ENCODE measurements at places on chromosomes 3 and 15.

GRCh38 chr3:193593668-193594030 lies 641 bp downstream of the OPA1 start:
- no peak for DNase-seq

- no peak for DNase-seq
Measured at GRCh38 chr15:100759698-100760356, 119.8 kb upstream of the ALDH1A3 start.

- peak; percentile 60 for DNase-seq
Measured at GRCh38 chr15:90058308-90058707, 44.0 kb downstream of the IDH2 start.

DNA sequence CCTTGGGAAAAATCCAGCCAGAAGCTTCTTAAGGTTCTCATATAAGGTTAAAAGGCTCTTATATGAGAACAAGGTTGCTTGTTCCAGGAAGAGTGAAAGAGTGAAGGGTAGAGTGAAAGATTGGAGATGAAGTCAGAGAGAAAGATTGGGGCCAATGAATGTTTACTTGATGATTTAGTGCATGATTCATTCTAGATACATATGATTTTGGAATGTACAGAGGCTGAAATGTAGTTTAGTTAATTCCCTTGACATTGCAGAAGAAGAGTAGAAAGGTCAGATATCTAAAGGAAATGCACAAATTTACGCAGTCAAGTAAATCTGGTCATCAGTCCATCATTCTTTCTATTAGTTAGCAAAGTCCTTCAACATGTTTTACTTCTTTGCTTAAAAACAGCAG lies 619.8 kb upstream of the ZNF717 start:
- DNase-seq, result no peak

DNA sequence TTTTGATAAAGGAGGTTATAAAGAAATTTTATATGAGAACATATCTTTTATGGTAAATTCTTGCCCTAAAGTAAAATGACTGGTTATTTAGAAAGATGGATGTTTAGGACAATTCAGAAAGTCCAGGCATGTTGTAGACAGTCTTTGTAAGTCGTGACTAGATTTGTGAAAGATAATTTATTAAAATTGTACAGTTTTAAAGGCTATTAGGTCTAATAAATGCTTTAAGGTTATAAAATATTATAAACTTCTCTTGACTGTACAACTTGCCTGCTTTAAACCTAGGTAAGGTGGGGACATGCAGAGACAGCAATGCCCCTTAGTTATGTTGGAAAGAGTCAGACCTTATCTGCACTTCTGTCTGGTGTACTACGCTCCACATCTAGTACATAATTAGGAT lies 933.5 kb downstream of the SI start:
- no peak for DNase-seq

- DNase-seq, result peak; percentile 82
Measured at GRCh38 chr3:47163169-47164006, 525 bp downstream of the SETD2 start.

DNA sequence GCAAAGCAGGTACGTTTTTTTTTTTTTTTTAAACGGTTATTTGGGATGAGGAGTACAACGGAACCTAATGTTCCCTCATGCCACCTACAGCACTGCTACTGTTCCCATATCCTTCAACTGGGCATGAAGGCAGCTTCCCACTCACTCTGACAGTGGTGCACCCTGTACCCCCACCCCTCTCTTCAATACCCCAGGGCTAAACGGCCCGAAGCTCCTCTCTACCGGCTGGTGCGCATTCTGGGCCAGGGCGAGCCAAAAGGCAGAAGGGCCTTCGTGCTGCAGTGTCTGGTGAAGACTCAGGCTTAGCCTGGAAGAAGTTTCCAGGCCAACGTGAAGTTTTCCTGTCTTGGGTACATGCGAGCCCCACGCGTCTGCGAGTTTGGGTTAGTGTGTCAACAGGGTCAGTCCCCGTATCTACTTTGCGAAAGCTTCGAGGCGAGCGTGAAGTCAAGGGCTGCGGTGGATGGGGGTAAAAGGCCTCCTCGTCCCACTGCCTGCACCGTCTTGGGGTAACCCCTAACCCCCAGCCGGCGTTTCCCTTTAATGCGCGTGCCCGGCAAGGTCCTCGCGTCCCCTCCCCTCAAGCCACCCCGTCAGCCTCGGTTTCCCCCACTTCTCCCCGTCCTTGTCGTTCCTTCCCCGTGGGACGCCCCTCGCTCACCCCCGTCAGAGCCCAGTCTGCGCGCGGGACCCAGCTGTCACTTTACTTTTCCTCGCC lies 765 bp upstream of the UBE2E2 start:
- DNase-seq, result no peak

DNA sequence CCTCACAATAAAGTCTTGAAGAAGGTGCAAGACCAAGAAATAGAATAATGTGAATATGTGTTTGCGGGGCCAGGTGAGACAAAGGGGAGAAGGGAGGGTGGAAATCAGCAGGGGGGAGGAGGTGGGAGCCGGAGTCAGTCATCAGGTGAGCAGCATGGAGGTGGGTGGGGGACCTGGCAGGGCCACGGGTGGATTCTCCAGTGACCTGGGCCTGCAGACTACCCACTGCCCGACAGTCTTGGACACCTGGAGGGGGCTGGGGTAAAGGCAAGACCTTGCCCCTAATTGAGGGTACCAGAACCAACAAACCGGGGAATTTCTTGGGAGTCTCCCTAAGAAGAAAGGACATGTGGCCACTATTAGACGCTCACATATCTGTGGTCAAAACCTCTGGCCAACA lies 95.8 kb downstream of the CHSY1 start:
- no peak for DNase-seq

GRCh38 chr3:52243791-52244628 lies 1.5 kb upstream of the PPM1M start:
- peak; percentile 61 for DNase-seq

DNA sequence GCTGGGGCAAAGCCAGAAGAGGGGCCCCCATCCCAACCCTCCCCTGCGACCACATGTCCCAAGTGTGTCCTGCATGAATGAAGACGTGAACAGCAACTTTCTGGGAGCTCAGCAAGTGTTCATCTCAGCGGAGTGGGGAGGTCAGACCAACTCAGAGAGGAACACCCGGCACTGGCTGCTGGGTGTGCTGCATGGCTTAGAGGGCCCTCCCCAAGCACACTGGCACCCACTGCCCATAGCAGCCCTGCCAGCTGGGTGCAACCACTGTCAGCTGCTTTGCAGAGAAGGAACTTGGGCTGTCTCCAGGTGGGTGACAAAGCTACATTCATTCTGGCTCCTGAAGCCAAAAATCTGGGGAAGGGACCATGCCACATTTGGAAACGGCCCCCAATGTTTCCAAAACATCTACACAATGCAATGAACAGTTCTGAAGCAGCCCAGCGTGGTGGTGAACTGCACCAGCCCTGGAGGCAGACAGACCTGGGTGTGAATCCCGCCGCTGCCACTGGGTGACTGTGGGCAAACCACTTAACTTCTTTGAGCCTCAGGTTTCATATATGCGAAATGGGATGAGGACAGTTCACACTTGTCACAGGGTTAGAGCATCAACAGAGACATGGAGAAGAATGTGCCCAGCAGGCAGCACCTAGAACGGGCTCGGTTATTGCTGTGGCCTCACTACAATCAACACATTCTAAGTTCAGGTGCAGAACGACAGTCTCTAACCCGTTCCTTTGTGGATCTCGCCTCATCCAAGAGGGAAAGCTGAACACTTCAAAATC lies 145.4 kb downstream of the NUP210 start:
- no peak for DNase-seq

DNA sequence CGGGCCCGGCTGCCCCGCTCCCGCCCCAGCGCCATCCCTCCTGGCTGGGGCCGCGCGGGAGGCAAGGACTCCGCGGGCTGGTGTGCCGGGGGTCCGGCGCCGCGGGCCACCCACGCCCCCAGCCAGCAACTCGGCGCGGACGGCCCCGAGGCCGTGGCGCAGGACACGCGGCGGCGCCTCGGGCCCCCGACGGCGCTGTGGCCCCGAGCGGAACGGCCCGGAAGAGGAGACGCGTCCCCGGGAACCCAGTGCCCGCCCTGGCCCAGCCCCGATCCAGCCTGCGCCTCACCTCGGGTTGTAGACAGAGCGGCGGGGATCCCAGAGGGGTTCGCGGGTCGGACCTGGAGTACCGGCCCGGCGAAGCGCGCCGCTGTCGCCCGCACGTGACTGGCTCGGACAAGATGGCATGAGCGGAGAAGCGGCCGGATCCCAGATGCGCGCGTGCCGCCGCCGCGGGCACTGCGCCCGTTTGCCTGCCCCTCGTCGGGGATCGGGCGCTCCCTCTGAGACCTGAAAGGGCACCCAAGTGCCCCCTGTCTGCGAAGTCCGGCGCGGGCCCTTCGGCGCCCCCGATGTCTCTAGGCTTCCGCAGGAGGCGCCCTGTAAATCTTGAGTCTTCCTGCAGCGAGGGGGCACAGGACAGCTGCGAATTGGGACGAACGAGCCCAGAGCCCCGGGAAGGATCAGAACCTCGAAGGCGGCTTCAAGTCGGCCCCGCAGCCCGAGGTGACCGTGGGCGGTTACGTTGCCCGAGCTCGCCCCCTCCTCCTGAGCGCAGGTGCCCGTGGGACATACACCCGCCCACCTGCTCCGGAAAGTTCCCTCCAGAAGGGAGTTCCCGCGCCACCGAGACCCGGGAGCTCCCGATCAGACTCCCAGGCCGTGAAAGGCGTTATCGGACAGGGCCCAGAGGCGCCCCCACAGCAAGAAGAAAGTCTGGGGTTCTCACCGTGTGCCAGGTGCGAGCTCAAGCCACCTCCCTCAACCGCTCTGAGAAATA lies 598 bp upstream of the SFMBT1 start:
- peak; percentile 91 for DNase-seq

DNA sequence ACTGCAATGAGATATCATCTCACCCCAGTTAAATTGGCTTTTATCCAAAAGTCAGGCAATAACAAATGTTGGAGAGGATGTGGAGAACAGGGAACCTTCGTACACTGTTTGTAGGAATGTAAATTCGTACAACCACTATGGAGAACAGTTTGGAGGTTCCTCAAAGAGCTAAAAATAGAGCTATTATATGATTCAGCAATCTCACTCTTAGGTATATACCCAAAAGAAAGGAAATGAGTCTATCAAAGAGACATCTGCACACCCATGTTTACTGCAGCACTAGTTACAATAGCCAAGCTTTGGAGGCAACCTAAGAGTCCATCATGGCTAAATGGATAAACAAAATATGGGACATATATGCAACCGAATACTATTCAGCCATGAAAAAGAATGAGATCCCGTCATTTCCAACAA lies 68.0 kb upstream of the HES1 start:
- DNase-seq, result no peak

GRCh38 chr15:77409259-77410156 lies 10.4 kb downstream of the PEAK1 start:
- DNase-seq, result peak; percentile 72

DNA sequence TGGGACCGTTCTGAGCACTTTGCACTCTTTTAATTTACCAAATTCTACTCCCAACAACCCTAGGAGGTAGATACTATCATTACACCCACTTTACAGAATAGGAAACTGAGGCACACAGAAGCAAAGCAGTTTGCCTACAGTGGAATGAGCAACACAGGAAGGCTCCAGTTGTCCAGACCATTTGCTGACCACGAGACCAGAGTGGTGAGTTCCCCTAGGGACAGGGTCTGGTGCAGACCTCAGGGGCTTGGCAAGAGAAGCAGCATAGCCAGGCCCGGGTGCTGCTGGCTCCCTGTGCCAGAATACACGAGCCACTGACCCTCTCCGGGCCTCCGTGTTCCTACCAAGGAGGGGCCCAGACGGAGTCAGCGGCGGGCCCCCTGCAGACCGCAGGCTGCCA lies 26.5 kb downstream of the PLXND1 start:
- no peak for DNase-seq

GRCh38 chr15:54011656-54012055 lies 33.4 kb downstream of the UNC13C start:
- DNase-seq, result no peak

DNA sequence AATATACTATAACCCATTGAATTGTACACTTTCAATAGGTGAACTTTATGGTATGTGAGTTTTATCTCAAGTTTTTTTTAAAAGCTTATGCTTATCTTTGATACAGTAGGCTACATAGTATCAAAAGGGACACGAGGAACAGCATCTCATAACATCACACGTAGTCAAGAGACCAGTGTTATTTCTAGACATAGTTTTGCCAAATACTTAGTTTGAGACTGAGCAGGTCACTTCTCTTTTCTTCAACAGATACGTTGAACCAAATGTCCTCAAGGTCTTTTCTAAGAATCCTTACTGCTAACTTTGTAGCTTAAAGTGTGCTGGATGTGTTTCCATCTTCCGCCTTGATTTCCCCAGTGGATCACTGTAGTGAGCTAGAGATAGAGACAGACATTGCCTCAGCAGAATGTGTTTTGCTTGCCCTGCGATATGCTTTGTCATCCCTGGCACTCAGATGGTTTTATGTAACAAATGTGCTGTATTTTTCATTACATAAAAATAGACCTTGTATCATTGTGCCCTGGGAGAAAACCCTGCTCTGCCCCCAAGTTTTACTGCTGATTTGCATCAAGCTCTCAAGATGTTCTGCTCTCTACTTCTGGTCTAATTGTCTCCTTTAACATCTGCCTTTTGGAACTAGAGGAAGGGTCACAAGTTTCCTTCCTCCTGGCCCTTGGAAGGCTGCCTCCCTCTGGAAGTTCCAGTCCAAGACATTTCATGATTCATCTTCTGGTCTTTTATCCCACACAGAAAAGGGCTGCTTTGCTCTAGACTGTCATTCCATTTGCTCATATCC lies 426.4 kb upstream of the RGMA start:
- no peak for DNase-seq

GRCh38 chr3:189143321-189143720 lies 28.4 kb upstream of the TPRG1 start:
- DNase-seq, result no peak

GRCh38 chr15:81812456-81812855 lies 233.4 kb downstream of the MEX3B start:
- DNase-seq, result no peak

GRCh38 chr15:100690795-100691158 lies 88.4 kb downstream of the ASB7 start:
- DNase-seq, result no peak

GRCh38 chr15:64847876-64848716 lies 6.4 kb downstream of the PLEKHO2 start:
- DNase-seq, result no peak

GRCh38 chr3:147119989-147120388 lies 286.4 kb downstream of the ZIC4 start:
- no peak for DNase-seq

DNA sequence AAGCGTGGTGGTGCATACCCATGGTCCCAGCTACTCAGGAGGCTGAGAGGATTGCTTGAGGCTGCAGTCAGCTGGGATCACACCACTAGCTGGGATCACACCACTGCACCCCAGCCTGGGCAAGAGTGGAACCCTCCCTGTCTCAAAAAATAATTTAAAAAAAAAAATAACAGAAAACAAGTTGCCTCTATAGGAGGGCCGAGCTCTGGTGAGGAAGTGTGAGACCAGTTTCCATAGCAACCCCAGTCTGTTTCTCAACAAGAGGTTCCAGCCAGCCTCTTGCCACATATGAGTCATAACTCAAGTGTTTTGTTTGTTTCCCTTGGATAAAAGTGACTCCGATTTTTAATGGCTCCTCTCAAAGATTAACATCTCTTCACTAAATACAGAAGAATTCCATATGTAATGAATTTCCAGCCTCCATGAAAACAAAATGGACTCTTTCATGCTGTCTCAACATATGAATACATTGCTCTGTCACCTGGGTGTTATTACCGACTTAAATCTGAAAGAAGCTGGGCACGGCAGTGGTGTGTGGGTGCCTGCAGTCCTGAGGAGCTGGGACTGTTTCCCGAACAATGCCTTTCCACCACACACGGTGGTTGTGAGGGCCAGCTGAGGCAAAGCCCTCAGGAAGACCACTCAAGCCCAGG lies 19.7 kb downstream of the TMEM43 start:
- DNase-seq, result peak; percentile 88

GRCh38 chr3:2303566-2303965 lies 204.9 kb downstream of the CNTN4 start:
- no peak for DNase-seq

Data from B cell (primary cell).